ENCODE measurements at places on chromosomes 1 and 21.
A peak's percentile ranks its signal among the peaks of the same experiment; 100 is the strongest.

DNA sequence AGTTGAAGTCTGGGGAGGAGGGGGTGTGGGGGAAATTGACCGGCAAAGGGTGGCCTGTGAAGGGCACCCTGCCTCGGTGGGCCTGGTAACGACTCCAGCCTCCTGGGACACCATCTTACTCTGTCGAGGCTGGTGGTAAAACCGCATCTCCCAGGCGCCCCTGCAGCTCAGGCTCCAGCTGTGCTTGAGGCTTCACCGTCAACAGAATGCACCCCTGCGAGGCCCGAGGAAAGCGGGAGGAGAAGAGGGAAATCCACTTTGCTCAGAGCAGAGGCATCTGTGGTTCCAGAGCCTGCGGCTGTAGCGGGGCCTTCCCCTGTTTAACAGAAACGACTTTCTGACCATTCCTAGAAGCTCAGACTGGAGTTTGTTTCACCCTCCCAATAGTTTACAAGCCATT, 165.6 kb downstream of the NPHP4 start:
- DNase-seq = no peak

- no peak for DNase-seq
Observed at GRCh38 chr1:10881046-10881445, 84.6 kb upstream of the CASZ1 start.

DNA sequence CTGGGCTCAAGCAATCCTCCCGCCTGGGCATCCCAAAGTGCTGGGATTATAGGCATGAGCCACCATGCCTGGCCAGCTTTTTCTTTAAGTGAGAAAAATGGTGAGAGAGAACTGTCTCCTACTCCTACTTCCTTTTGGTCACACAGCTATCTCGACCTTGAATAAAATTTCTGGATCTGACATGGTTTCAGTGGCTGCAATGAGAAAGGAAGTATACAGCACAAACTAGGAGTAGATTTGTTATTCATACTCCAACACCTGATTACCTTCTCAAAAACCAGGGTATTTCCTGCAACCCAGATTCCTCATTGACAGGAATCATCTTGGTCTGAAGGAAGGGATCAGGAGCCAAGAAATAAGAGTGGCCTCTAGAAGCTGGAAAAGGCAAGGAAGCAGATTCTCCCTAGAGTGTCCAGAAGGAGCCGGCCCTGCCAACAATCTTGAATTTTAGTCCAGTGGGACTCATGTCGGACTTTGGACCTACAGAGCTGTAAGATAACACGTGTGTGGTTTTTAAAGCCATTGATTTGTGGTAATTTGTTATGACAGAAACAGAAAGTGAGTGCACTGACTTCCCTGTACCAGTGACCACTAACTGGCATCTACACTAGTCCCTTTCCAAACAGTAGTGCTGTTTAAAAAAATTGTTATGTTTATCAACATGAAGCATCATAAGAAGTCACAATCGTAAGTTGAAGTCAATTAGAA, 516.6 kb downstream of the SMYD3 start:
- DNase-seq = no peak

GRCh38 chr1:204307334-204307883, 52.3 kb downstream of the PLEKHA6 start:
- peak; percentile 15 for DNase-seq

GRCh38 chr21:34519016-34519415, 7.0 kb upstream of the KCNE1 start:
- DNase-seq = no peak

- DNase-seq = peak; percentile 40
Observed at GRCh38 chr1:110262846-110263631, 52.9 kb downstream of the KCNC4 start.

DNA sequence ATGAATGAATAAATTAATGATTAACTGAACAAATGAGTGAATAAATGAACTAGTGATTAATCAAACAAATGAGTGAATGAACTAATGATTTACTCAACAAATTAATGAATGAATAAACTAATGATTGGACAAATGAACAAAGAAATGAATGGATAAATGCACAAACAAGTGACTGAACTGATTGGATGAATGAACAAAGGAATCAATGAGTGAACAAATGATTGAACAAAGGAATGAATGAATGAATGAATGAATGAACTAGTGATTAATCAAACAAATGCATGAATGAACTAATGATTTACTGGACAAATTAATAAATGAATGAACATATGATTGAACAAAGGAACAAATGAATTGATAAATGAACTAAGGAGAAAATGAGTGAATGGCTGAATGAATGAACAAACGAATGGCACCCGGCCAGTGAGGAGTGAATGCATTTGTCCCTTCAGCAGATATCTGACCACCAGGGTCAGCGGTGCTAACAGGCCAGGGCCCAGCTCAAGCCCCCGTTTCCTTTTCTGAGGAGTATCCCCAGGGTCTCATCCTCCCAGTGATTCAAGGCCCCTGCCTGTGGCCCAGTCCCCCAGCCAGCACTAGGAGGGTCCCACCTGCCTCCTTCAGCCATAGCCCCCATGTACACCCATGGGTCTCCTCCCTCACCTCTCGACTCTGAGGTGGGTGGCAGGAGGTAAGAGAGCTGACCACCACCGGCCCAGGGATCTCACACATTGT, 49.9 kb downstream of the WNT9A start:
- DNase-seq = no peak

- DNase-seq = peak; percentile 43
Observed at GRCh38 chr21:41680444-41681347, 86.2 kb downstream of the RIPK4 start.

DNA sequence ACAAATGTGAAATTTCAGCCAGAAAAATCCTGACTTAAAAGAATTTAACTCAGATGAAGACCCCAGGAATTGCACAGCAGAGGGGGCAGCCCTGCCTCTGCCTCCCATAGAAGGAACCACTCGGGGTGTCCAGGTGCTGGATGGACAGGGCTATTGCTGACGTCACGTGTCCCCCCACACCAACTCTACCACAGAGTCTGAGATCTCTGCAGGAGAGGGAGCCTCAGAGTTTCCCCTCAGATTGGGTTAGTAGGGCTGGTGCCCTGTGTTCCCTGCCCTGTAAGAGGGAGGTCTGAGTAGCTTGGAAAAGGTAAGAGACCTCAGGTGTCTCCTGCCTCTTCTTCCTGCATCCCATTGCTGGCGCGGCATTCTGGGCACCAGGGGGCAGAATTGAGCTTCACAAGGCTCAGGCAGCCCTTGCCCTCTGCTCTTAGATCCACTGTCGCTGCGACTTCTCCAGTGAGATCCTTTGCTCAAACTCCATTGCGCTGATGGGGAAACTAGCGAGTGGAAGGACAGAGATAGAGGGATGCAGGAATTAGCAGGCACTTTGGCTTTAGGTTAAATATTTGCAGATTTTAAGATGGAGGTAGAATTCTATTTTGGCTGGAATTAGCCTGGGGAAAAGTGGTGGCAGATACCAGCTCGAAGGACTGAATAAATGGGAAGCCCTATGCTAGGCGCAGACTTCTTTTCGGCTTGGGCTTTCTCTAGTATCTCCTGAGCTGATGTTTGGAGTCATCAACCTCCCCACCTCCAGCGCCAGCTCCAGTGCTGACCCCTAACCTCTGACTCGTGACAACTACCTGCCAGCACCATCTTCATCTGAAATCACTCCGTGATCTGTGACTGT, 42.8 kb upstream of the DMBX1 start:
- DNase-seq = peak; percentile 72

DNA sequence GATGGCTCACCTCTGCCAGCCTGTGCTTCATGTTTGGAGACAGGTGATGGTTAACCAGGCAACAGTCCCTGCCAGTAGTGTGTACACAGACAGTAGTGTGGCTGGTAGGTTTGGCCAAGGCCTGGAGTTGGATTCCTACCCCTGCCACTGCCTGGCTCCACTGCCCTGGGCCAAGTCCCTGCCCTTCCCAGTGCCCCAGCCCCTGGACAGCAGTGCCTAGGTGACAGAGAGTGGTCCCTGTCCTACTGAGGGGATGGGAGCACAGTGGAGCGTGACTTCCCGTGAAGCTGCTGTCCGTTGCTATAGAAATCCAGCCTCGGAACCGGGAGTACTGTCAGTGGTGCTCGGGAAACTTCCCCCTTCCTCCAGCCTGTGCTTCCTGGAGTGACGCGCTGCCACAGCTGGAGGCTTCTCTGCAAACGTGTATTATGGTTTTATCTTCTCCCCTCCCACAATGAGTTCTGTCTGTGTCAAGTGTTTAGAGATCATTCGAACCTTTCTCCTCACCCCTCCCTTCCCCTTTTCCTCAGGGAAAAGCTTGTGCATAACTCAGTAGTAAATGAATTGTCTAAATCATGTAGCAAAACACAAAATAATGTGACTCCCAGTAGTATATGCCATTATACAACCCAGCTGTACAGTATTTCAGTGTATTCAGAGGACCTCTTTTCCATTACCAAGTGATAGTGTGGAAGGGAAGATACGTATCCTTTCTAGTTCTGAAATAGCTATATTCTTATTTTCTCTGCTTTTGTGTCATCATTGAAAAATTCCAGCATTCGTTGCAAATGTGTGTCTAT, 73.4 kb downstream of the GALNT2 start:
- peak; percentile 39 for DNase-seq

DNA sequence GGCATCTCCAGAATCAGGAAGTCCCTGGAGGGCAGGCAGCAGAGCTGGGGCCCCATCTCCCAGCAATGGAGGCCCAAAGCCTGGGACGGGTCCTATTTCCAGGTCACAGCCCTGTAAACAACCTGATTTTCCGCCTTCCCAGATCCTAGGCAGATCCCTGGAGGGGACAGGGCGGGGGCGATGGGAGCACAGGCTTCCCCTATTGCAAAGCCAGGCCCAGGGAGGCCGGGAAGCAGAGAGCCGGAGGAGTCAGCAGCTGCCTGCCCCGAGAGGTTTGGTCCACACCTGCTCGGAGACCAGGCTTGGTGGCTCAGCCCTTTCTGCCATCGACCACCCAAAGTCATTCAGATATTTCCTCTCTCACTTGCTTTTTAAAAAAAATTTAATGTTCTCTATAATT, 29.2 kb downstream of the CASZ1 start:
- no peak for DNase-seq

DNA sequence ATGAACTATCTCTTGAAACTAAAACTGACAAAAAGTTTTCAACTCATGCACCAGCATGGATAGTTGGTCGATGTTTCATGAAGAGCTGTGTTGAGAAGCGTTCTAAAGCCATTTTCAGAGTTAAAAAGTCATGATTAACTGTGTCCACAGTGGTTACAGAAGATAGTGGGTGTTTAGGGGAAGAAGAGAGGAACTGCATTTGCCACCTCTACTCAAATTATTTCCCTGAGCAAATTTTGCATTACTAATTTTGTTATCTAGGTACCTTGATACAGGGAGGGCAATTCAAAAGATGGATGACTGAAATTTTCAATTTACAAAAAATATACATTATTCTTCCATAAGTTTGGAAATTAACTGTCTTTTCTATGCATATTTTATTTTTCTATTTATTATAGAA, 15.5 kb downstream of the SAMSN1 start:
- no peak for DNase-seq

DNA sequence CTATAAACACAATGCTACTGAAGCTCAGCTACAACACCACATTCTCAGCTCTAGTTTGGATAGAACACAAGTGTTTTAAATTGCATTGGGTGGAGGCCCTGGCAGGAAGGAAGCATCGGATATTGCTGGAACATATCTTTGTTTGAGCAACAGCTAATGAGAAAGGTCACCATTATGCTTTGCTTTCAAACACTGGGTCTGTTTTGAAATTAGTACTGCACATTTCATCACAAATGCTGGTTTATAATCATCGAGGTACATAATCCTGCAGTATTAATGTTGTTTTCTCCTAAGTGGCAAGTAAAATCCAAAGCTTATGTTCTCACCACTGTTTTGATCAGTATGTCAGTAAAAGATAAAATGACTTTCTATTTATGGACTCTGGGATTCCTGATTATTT, 61.5 kb upstream of the ARHGAP29 start:
- peak; percentile 10 for DNase-seq

DNA sequence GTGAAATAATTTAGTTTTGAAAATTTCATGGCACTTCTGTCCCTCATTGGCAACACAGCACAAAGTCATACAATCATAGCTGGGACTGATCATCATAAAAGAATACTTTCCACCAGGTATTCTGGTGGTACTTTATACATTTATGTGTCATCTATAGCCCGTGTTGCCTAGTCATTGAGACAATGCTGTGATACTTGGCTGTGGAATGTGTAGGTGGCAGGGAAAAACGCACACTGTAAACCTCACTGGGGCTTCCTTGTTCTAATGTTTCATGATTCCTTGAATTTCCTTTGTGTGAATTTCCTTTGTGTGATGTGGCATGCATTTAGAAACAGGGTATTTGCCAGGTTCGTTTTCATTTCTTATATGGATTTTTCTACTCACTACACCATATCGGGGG, 118.3 kb downstream of the FMN2 start:
- no peak for DNase-seq

- DNase-seq = no peak
Observed at GRCh38 chr1:30705698-30706097, 17.7 kb downstream of the MATN1 start.

- DNase-seq = peak; percentile 43
Observed at GRCh38 chr1:33008051-33008914, 28.4 kb downstream of the AK2 start.

DNA sequence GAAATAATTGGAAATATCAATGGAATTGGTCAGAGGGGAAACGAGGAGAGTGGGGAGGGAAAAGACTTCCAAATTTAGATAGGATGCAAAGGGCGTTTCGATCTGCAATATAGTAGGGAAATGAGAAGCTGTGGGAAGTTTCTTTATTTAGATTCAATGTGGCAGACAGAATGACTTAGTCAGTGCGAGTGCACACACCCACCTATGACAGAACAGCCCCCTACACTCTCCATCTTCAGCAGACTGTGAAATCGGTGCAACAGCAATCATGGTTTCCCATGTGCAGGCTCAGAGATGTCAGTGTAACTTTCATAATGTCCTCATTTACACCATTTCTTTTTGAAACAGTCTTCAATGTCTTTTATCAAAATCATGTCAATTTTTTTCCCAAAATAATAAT, 46.0 kb downstream of the DIP2A start:
- no peak for DNase-seq

- no peak for DNase-seq
Observed at GRCh38 chr1:30965924-30966599, 57.5 kb upstream of the SDC3 start.

- DNase-seq = peak; percentile 22
Observed at GRCh38 chr1:183306317-183307042, 111.7 kb downstream of the NMNAT2 start.

DNA sequence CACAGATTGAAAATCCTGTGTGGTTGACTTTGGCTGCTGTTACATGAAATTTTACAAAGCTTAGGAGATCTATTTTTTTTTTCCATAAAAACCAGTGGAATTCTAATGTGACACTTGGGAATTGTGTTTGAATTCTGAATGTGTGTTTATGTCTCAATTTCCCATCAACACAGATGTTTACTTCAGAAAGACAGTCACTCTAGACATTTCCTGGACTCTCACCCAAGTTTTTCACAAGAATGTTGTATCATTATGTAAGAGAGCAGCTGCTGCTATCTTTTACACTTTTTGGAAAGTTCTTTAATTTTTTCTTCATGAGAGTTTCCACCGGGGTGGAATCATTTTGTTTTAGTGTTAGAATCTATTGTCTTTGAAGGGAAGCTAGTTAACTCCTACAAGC, 210.1 kb downstream of the GIPC2 start:
- DNase-seq = no peak

DNA sequence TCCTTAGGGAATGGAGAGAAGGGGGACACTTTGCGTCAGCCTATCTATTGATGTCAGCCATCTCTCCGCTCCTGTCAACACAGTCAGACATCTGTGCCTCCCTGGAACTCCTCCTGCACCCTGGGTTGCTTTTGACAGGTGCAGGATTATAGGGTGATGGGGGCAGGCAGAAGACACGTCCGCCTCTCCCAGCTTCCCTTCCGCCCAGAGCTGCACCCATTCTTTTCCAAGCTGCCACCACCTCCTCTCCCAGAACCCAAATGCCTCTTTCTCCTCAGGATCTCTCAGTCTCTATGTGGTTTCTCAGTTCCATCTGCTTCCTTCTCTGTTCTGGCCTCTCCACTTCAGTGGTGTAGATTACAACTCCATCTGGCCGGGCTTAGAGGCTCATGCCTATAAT, 17.1 kb upstream of the KIF1B start:
- DNase-seq = no peak
